Mucosa of gallbladder (tissue), 1 donor: ENCODE measurements at places on chromosomes 6 and 20. TPM values are rescaled to one million over a fixed set of nuclear protein-coding genes. Genes with fewer than 3 reads are reported as not detected.
A peak's percentile ranks its signal among the peaks of the same experiment; 100 is the strongest.

RPL10A gene
- total RNA-seq: 921 TPM

- no peak for DNase-seq
These were observed 16.2 kb downstream of the FKBP1A start for GRCh38 chr20:1376408-1377270.

DNA sequence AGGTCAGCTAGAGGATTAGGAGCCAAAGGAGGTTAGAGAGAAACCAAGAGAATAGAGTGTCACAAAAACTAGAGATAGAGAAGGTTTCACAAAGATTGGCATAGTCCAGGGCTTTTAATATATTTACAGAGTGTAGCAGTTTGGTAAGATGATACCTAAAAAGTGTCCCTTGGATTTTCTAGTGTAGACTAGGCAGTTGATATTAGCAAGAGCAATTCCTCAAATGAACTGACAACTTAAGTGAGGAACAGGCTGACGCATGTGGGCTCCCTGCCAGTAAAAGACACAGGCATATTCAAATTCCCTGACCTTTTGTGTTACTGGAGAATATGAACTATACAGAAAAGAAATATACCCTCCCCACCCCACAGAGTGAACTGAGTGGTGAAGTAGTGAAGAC lies 40.1 kb downstream of the VTA1 start:
- DNase-seq: peak; percentile 16

DNA sequence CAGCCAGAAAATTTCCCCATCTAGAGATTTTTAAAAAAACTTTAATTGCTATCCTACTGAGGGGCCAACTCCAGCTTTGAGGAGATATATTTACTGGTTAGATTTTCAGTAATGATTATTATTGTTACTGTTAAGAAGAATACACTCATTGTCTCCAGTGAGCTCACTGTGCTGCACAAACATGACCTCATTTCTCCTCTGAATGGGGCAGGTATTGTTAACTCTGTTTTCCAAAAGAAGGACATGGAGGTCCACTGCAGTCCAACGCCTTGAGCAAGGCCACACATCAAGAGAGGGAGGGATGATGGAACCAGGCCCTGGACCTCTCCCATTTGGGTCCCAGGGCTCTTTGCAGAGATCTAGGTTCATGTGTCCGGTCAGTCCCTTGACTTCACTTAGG lies 13.9 kb upstream of the SCUBE3 start:
- DNase-seq: no peak

GRCh38 chr20:24954566-24954965 lies 5.5 kb downstream of the CST7 start:
- DNase-seq: no peak

DNA sequence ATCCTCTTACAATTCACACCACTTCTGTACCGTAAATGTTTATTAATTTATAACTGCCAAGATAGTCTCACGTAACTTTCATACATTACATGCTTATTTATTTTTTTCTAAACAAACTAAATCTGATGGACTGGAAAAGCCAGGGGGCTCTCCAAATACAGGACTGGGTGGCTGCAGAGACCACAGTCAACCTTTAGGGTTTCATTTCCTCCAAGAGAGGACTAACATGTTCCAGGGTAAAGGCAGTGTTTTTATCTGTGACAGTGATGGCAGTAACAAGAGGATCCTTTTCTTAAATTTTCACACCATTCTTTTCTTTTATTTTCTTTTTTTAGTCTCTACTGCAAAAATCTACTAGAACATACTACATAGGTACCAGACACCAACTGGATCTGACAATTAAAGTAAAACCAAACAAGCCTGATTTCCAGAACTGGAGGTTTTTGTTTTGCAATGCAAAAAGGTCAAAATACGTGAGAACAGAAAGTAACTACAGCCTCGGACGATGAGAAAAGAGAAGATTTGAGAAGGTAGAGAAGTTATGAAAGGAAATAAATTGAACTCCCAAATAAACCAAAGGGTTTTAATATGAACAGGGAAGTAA lies 1.2 kb downstream of the LMBRD1 start:
- no peak for DNase-seq

WFDC12 gene
- not detected for total RNA-seq

- no peak for DNase-seq
These were observed 11.8 kb downstream of the JPH2 start for GRCh38 chr20:44174996-44175765.

NHSL1 gene
- 44.3 TPM for total RNA-seq

ERMARD gene
- 18.7 TPM for total RNA-seq

DNA sequence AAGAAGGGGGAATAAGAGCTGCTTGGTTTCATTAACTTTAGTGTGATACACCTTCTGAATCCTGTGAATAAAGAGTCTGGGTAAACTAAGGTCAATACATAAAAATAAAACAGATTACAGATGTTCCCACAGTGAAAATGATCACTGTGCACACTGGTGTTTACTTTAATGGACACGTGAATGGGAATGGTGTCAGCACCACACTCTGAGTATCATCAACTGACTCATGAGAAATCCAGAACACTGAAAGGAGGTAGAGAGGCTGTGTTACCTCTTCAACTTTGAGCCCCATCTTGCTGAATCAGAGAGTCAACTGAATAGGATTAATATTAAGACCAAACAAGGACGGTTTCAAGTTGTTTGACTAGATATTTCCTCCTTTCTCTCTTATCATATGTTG lies 75.0 kb downstream of the ELOVL4 start:
- DNase-seq: no peak

- no peak for DNase-seq
These were observed 6.0 kb downstream of the AFDN start for GRCh38 chr6:167832497-167833395.

PAX1 gene
- not detected for total RNA-seq

DNA sequence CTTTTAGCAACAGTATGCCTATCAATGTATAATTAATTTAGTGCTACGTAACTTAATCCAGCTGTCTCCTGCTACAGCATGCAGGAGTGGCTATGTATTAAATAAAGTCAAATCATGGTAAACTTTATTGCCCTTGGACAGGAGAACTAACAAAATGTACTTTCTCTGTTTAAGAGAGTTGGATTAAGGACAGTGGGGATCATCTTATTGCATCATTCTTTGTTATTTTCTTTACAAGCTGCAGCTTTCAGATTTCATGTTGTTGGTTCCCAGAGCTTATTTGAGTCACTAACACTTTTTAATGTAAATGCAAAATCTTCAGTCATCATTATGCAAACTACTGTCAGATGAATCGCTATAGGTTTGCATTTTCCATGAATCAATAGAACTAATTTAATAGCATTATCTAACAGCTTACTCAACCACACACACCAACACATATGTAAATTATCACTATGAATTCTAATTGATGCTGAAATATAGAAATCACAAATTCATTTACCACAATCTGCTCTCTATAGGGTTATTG lies 424.7 kb downstream of the MMUT start:
- DNase-seq: no peak

DNA sequence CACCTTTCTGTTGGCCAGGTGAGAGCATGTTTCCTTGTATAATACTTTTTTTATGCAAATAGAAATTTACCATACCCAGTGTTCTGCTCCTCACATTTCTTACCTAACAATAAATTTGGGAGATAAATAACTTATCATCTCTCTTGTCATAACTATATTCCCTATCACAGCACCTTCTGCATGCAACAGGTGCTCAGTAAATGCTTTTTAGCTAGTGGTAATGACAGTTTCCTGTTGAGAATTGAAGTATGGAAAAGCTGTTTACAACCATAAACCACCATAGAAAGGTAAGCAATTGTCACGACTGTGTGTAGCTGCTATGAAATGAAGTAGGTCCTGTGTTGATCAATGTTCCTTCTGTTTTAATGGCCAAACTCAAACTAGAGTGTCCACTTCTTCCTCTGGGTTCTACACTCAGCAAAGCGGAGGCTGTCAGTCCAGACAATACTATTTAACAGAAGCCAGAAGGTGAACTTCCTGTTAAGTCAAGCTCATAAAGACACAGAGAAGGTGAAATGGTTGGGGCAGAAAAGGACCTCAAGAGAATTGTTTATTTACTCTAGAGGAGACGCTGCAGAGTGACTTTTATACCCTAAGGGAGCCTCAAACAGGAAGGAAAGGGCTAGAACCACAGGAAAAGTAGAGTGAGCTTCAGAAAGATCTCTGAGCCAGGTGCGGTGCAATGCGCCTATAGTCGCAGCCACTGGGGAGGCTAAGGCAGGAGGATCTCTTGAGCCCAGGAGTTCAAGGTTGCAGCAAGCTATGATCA lies 84.0 kb upstream of the SLC22A16 start:
- no peak for DNase-seq

DNA sequence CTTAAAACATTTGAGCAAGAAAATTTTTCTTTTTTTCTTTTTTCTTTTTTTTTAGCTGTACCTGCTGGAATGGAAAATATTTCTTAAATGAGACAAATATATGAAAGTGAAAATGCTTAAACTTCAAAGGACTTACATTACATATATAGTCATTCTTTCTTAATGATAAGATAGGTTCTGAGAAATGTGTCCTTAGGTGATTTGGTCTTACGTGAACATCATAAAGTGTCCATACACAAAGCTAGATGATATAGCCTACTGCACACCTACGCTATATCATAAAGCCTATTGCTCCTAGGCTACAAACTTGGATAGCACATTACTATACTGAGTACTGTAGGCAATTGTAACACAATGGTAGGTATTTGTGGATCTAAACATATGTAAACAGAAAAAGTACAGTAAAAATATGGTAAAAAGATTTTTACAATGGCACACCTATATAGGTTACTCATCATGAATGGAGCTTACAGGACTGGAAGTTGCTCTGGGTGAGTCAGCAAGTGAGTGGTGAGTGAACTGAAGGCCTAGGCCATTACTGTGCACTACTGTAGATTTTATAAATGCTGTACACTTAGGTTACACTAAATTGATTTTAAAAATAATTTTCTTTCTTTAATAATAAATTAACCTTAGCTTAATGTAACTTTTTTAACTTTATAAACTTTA lies 54.6 kb downstream of the RPP21 start:
- DNase-seq: no peak

- peak; percentile 80 for DNase-seq
These were observed 18.5 kb downstream of the FRMD1 start for GRCh38 chr6:168060521-168060931.

- DNase-seq: no peak
These were observed 12.7 kb downstream of the GCLC start for GRCh38 chr6:53532061-53532797.

DNA sequence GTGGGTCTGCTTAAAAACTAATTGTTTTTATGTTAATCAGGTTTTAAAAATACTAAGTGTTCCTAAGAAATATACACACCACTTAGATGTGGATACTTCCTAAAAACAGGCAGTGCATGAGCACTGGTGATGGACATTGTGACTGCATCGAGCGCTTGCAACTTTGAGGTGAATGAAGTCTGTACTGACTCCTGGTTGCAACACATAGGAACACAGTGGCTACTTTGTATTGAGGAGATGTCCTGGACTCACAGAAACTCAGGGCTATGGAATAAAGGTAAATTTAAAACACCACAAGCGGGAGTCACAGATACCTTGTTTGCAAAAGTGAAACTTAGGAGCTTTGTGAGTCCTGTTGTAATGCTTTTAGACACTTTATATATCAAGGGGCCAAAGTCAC lies 55.6 kb upstream of the POLR1H start:
- no peak for DNase-seq

DNA sequence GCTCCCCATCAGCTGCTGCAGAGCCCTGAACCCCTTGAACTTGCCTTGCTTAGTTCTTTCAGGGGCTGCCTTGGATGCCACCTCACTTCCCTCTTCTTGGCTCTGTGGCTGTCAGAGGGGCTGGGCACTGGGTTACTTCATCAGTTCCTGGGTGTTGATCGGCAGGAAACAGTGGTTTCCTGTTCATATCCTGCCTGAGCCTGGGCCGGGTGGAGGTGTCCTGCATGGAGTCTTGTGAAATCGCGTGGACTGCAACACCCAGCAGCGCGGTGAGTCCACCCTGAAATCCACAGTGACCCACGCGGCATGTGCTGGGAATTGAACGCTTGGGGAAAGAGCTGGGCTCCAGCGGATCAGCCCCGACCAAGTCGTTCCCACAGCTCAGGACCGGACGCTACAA lies 97.5 kb downstream of the CDH26 start:
- peak; percentile 31 for DNase-seq

DNA sequence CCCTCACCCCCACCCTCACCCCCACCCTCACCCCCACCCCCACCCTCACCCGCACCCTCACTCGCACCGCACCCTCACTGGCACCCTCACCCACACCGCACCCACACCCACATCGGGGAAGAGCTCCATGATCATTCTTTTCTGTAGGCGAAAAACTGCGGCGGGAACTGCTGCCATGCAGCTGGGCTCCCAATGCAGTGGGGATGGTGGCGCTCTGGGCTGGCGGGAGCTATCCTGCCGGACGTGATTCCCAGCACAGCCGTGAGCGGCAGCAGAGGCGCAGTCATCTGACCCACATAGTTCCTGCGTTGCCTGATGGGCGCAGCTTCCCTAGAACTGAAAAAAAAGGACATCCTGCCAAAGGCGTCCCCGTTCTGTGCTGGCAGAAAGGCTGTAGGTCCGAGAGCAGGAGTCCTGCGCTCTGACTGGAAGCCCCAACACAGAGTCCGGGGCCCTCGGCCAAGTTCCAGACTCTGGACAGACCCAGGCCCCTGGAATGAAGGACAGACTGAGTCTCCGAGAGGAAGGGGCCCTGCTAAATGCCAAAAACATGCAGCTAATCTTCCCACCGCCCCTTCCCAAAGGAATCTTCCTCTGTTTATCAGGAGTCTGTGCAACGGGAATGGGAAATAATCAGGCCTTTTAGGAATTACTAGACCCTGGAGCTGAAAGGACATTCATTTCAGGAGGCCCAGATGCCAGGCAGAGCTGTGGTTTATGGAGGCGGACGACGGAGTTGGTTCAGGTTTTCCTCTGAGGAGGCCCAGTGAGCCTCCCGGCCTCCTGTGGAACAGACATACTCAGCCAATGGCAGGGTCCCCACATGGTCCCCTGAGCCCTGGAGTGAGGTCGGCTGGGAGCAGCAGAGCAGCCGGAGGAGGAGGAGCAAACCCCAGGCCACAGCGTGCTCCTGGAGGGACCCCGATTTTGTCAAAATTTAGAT lies 14.1 kb upstream of the TCFL5 start:
- peak; percentile 71 for DNase-seq

DNA sequence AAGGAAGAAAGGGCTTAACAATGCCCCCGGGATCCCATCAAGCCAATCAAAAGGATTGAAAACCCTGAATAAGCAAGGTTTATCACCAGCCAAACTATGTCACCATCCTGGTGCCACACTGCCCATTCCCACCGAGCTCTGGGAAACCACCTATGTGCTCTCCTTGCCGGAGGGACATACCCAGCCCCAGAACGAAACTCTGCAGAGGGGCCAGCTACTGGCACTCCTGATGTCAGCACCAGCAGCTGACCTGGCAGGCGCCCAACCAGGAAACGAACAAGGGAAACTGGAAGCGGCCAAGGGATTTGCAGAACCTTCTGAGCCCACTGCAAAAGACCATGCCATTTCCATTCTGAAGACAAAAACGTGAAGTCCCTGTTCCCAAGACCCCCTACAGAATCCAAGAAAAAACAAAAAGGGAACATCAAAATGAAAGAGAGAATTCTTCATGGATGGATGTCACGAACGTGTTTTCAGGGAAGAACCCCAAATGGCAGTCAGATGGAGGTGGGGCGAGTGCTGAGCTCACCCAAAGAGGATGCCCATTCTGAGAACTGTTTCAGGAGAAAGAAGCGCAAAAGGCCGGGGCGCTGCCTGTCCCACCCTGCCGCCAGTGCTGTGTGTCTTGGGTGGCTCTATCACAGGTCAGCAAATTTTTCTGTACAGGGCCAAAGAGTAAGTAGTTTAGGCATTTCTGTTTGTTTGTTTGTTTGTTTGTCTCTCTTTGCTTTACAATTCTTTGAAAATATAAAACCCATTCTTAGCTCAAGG lies 305.2 kb downstream of the ESR1 start:
- peak; percentile 54 for DNase-seq

GRCh38 chr6:144063246-144063743 lies 32.1 kb downstream of the SF3B5 start:
- DNase-seq: no peak

GRCh38 chr6:165776691-165777090 lies 113.7 kb upstream of the PDE10A start:
- no peak for DNase-seq
